ENCODE measurements at places on chromosomes 3 and 15.

GRCh38 chr3:195873971-195874370, 34.4 kb downstream of the TNK2 start:
- no peak for DNase-seq

DNA sequence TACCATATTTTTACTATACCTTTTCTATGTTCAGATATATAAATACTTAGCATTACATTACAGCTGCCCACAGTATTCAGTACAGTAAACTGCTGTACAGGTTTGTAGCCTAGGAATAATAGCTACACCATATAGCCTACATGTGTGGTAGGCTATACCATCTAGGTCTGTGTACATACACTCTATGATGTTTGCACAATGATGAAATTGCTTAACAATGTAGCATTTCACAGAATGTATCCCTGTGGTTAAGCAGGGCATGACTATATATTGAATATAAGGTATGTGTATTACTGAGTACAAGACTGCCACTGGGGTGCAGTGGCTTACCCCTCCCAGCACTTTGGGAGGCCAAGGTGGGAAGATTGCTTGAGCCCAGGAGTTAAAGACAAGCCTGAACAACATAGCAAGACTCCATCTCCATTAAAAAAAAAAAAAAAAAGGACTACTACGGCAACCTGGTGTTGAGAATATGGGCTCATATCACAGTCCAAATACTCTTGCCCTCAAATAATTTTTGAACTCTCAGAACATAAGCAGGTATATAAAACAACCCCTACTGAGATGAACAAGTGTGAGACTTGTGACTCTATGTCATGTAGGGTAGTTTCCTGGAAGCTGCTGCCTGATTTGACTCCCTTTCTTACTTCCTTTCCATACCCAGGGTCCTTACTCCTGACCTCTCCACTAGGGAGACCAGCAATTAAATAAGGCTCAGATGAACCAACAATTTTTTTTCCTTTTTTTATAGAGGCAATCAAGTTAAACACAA, 4.8 kb downstream of the PPP1R14D start:
- DNase-seq, result no peak

GRCh38 chr15:84834229-84834955, 17.2 kb downstream of the ALPK3 start:
- DNase-seq, result no peak

GRCh38 chr3:21893242-21893641, 142.2 kb upstream of the ZNF385D start:
- DNase-seq, result no peak

DNA sequence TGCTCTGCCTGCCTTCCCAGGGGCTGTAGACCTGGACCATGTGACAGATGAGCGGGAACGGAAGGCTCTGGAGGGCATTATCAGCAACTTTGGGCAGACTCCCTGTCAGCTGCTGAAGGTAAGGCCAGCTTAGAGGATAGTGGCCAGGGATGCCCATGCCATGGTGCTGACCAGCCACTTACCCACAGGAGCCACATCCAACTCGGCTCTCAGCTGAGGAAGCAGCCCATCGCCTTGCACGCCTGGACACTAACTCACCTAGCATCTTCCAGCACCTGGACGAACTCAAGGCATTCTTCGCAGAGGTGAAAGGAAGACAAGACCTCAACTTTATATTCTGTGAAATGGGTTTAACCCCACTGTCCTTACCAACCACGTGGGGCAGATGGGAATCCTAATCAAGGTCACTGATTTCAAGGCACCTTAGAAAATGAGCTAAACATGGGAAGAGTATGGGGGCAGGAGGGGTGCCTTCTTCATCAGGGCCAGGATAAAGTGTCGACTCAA, 26.7 kb downstream of the NBEAL2 start:
- no peak for DNase-seq

DNA sequence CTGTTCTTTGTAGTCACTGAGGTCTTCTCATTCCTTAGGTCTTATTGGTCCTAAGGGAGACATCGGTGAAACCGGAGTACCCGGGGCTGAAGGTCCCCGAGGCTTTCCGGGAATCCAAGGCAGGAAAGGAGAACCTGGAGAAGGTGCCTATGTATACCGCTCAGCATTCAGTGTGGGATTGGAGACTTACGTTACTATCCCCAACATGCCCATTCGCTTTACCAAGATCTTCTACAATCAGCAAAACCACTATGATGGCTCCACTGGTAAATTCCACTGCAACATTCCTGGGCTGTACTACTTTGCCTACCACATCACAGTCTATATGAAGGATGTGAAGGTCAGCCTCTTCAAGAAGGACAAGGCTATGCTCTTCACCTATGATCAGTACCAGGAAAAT, 11.6 kb downstream of the ADIPOQ start:
- DNase-seq, result no peak

DNA sequence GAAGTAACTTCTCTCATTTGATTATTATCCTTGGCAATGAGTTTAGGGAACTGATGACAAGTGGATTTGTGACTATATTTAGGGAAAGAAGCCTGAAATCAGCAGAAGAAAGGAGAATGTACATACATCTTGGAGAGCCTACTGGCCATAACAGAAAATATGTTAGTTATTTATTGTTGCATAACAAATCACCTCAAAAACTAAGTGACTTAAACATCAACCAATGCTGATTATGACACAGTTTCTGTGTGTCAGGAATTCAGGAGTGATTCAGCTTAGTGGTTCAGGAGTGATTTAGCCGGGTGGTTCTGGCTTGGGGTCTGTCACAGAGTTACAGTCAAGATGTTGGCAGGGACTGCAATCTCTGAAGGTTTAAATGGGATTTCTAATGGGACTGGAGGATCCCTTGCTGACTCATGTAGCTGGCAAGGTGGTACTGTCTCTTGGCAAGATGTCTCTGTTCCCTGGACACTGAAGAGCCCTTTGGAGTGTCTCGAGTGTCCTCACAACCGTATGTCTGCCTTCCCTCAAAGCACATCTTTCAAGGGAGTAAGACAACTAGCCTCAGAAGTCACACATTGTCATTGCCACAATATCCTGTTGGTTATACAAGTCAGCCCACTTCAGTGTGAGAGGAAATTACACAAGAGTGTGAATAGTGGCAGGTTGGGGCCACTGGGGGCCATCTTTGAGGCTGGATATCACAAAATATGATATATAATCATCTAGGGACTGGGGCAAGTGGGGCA, 248.9 kb downstream of the SV2B start:
- no peak for DNase-seq

DNA sequence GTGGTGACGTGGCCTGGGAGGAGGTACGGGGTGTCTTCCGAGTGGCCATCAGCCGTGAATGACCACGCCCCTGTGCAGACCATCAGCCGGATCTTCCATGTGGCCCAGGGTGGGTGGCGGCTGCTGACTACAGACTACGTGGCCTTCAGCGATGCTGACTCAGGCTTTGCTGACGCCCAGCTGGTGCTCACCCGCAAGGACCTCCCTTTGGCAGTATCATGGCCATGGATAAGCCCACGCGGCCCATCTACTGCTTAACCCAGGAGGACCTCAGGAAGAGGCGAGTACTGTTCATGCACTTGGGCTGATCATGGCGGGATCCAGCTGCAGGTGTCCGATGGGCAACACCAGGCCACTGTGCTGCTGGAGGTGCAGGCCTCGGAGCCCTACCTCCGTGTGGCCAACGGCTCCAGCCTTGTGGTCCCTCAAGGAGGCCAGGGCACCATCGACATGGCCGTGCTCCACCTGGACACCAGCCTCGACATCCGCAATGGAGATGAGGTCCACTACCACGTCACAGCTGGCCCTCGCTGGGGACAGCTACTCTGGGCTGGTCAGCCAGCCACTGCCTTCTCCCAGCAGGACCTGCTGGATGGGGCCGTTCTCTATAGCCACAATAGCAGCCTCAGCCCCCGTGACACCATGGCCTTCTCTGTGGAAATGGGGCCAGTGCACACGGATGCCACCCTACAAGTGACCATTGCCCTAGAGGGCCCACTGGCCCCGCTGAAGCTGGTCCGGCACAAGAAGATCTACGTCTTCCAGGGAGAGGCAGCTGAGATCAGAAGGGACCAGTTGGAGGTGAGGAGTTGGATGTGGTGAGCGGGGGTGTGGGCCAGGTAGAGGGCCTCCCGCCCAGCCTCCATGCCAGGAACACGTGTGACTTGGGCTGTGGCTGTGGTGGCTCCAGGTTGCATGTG, 178.4 kb downstream of the TBC1D2B start:
- no peak for DNase-seq

DNA sequence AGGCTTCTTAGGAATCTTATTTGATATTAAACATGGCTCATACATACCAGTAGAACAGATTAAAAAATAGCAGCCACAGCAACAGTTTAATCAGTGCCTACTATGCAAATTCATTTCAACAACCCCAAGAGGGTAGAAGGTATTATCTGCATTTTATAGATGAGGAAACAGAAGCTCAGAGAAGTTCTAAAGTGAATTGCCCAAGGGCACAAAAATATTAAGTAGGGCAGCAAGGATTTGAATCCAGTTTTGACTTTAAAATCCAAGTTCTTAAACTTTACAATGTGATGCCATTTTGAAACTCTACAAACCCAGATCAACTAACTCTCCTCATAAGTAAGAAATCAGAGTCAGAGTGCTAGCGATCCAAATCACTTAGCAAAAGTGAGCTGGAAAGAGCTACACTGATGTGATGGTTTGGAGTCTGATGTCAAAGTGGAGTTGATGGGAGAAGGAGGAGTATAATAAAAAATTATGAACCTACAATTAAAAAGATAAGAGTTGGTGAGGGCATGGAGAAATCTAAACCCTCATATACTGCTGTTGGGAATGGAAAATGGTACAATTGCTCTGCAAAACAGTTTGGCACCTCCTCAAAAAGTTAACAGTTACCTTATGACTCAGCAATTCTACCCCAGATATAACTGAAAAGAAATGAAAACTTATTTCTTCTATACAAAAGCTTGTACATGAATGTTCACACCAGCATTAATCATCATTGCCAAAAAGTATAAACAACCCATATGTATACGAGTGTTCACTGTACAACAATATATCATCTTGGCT, 51.0 kb upstream of the PLXND1 start:
- no peak for DNase-seq

DNA sequence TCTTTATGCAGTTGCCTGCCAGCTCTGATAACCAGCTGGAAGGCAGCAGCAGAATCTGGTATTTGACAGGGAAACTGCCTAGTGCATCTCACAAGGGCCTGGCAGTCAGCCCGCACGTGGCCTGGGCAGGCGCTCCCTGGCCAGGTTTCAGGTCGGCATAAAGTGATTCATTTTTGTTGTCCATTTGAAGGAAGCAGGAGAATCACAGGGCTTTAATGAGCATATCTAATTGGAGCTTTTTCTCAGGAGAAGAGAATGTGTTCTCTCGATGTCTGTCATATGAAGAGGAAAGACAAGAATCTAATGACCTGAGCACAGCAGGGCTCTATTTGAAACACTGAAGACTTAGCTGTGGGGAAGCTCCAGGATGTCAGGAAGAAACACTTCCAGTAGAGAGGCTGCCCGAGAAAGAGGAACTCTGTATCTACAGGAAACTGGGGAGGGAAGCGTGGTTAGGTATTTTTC, 98.8 kb upstream of the MB21D2 start:
- peak; percentile 40 for DNase-seq

GRCh38 chr3:57864853-57865252, 108.7 kb downstream of the SLMAP start:
- DNase-seq, result peak; percentile 40

GRCh38 chr15:86629409-86630356, 550.0 kb downstream of the AGBL1 start:
- no peak for DNase-seq

- no peak for DNase-seq
Observed at GRCh38 chr3:127224118-127224517, 31.2 kb downstream of the PRR23E start.

DNA sequence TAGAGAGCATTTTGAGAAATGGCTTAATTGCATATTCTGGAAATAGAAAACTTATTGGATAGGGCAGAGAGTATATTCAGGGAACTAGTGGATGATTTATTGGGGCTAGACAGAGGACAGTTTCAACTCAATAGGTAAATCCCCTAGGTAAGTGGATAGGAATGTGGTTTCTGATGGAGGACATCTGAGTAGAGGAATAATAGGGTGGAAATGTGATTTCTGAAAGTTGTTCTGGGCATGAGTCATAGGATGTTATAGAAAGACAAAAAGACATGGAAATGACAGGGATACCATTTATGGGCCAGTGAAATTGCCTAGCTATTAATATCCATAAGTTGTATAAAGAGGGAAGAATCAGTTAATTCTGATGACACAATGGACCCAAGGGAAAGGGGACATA, 563.3 kb upstream of the GOLIM4 start:
- DNase-seq, result no peak

DNA sequence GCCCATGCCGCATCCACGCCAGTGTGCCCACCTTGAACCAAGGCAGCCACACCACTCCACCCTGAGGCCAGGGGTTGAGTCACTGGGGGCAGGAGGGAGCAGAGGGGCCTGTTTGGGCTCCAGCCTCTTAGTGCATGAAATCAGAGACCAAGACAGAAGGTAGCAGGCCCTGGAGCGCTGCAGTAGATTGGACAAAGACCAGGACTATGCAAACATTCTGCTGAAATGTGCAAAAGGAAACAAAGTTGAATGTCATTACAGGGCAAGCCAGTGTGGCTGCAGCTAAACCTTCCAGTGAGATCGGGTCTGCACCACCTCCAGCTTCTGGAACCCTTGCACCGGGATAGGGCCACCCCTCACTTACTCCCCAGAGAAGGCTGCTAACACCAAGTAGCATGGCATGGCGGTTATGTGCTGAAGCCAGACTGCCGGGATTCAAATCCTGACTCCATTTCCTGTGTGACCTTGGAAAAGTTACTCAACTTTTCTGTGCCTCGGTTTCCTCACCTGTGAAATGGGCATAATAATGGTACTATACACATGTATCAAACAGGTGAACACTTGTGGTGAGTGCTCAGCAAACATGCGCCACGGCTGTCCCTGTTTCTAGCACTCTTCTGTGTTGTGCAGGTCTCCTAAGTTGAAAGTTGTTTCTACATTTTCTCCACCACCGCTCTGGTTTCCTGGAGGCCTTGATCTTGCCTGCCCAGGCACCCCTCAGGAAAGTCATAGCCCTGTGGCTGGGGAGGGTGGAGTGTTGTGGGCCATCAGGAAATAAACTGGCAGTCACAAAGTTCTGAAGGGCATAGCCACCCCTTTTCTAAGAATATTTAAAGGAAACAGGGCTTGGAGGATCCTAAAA, 25.0 kb upstream of the GP9 start:
- no peak for DNase-seq

DNA sequence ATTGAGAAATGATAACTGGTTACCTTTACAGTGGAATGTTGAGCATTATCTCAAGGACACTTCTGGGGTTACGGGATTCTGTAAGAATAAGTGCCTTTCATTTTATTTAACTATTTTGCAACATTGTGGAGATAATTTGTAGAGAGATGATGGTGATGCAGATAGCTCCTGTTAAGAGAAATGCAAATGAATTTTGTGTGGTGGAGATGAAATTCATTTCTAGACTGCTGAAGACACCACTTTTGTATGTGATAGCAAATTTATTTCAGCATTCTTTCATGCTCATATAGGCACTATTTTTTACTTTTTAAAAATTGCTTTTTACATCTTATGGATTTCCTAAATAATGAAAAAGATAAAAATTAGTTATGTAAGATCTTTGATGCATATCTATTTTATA, 463.3 kb upstream of the CBLB start:
- DNase-seq, result no peak
